ENCODE measurements at places on chromosomes 12 and 14.
A peak's percentile ranks its signal among the peaks of the same experiment; 100 is the strongest.

GRCh38 chr14:103555559-103556337 is 6.7 kb downstream of the BAG5 start:
- no peak for DNase-seq

- no peak for DNase-seq
These were observed 54.2 kb downstream of the FNTB start for GRCh38 chr14:65040666-65041433.

DNA sequence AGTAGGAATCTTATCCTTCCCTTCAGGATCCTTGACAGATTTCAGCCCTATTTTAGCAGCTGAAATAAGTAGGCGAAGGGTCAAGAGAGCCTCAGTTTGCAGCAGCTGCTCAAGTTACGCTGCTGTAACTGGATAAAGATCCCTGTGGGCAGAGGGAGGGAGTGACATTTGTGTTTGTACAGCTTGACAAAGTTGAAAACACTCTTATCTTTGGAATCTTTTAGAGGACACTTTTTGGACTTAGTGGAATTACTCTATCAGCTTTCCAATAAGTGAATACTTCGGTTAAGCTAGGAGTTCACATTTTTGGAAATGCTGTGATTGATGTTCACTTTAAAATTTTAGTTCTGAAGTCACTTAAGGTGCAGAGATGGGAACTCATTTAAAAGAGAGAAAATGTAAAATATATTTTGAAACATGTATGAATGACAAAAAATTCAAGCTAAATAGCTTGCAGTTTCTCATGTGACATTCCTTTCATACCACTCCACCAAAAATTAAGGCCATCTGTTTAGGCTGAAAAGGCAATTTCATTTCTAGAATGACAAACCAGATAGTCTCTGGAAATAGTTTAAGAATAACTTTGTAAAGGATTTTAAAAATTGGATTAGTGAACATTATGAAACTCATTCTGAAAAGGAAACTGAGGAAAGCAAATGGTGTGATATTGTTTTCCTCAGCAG is 55.2 kb downstream of the SLC38A4 start:
- DNase-seq: no peak

- no peak for DNase-seq
These were observed 15.5 kb downstream of the E2F7 start for GRCh38 chr12:77049767-77050353.

- DNase-seq: no peak
These were observed 17.1 kb downstream of the GSC start for GRCh38 chr14:94752591-94753436.

GRCh38 chr12:124685689-124686369 is 118.4 kb upstream of the NCOR2 start:
- no peak for DNase-seq

- no peak for DNase-seq
These were observed 35.5 kb downstream of the CRACR2A start for GRCh38 chr12:3717283-3717898.

DNA sequence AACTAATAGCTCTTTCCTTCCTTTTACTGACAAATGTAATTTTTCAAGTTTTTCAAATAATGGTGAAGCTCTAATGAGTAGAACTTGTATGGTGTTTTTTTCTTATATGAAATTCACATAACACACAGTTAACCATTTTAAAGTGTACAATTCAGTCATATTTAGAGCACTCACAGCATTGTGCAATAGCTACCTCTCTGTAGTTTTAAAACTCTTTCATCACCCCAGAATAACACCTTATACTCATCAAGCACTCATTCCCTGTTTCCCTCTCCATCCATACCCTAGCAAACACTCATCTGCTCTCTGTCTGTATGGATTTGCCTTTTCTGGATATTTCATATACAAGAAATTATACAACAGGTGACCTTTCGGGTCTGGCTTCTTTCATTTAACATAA is 207.9 kb upstream of the SLC38A2 start:
- DNase-seq: no peak

DNA sequence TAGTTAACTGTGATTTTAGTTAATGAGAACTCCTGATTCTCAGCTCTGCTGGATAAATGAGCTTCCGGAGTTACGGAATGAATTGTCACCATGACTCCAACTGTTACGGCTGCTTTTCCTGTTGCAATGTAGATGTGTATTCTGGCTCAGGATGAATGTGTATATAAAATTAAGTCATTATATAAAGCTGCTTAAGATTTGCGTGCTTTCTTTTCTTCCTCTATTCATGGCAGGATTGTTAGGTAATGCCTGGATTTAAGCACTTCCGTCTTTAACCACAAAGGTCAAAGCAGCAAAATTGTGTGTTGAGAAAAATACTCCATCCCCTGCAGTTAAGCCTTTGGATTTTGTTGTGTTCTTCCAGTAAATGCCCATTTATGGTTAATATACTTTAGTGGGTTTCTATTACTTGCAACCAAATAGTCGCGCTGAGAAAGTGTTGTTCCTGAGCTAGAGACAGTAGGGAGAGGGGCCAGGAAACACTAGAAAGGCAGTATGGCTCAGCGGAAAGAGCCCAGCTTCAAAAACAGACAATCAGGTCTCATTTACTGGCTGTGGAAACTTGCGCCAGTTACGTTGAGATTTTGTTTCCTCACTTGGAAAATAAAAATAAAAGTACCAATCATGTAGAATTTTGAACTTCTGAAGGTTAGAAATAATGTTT is 9.4 kb upstream of the CCDC175 start:
- DNase-seq: no peak

- no peak for DNase-seq
These were observed 11.2 kb downstream of the BCL2L14 start for GRCh38 chr12:12081836-12082497.

- no peak for DNase-seq
These were observed 28.7 kb upstream of the REP15 start for GRCh38 chr12:27667540-27667939.

- no peak for DNase-seq
These were observed 83.2 kb downstream of the HMGA2 start for GRCh38 chr12:65907513-65907912.

GRCh38 chr12:3744229-3744901 is 8.5 kb downstream of the CRACR2A start:
- no peak for DNase-seq

DNA sequence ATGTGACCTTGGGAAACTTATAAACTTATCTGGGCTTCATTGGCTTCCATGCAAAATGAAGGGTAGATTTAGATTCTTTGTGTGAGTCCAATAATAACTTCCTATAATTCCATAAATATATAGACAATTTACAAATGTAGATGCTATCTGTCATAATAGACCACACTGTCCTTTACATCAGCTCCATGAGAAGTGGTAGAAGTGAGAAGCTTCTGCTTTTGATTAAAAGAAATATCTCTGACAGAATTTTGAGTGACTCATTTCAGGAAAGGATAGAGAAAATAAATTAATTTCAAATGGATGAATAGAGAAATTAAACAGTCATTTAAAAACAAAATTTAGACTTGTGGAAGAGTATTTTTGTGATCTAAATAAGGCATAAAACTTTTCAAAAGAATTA is 329.7 kb upstream of the ATP2B1 start:
- no peak for DNase-seq

DNA sequence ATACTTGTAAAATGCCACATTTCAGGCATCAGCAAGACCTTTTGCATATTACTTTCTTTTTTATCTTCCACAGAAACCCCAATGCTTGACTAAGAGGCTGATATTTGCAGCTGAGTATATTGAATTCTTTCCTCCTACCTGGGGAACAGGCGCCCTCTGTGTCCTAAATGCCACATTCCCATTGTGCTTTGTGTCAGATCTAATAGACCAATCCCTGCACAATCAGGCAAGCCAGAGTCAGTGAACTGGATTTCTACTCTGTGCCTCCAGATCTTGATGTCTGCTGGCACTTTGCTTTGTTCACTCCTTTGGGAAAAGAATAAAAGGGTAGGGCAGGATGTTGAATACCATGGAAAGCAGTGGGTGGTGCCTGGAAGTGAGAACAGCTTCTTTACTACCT is 22.4 kb upstream of the TAS2R42 start:
- DNase-seq: no peak

DNA sequence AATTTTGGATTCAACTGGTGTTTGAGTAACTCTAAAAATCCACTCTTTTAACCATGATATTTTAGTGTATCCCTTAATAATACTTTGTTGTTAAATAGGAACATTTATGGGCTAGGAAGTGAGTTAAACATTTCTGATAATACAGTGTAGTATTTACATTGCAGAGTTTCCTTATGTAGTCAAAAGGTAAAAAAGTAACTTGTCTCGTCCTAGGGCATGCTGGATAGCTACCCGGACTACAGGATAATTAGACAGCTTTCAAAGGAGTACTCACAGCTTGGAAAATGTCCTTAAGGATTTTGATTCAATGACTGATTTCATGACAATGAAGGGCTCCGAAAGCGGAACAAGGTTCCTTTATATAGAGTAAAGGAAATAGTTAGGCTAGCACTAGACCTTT is 14.5 kb upstream of the KITLG start:
- no peak for DNase-seq

DNA sequence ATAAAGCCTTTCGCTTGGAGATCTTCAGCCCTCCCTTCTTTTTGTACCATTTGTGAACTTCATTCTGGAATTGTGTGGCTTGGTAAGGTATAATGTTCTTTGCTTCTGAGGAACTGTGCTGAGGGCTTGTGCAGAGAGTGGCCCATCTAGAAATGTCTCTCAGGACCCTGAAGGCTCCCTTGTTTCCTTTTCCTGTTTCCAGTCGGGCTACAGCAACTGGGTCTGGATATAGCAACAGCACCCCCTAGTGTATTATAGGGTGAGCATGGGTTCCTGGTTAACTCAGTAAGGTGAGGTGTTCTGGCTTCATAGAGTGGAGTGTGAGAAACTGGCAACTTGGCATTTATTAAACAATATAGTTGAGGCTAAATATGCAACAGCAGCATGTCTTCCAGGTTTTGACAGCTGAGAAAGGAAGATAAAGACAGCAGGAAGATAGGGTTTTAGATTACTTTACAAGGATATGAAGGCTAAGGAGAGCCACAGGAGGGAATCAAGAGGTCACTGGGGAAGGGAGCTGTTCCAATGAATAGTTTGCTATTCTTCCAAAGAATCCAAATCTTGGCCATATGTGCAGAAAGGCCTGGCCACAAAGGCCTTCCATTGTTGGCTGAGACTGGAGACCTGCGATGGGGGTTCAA is 49.1 kb upstream of the RNU6-8 start:
- DNase-seq: no peak

GRCh38 chr12:47910486-47910885 is 5.7 kb upstream of the VDR start:
- no peak for DNase-seq

DNA sequence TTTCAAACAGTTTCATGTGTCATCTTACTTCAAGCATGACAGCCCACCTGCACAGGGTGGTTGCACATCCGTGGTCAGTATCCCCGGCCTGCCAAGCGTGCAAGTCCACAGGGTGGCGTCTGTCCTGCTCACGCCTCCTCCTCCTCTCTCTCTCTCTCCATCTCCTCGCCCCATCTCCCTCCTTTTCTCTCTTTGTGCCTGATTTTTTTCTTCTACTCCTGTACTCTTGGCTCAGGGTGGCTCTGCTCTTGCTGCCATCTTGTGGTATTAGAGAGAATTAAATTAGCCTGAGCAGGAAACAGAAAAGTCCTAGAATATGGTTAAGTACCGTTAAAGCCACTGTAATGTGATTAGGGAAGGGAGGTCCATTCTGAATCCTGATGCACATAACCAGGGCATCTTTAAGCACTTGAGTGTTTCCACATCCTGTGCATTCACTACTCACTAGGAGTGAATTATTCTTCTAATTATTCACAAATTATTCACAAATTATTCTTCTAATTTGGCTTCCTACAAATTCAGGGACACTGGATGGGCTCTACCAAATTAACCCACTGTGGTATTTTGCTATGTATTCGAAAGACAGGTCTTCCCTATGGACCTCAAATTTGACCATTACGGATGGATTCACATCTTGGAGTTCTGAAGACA is 25.5 kb upstream of the DTX1 start:
- no peak for DNase-seq

GRCh38 chr14:77369285-77369684 is 7.6 kb downstream of the TMED8 start:
- DNase-seq: no peak

DNA sequence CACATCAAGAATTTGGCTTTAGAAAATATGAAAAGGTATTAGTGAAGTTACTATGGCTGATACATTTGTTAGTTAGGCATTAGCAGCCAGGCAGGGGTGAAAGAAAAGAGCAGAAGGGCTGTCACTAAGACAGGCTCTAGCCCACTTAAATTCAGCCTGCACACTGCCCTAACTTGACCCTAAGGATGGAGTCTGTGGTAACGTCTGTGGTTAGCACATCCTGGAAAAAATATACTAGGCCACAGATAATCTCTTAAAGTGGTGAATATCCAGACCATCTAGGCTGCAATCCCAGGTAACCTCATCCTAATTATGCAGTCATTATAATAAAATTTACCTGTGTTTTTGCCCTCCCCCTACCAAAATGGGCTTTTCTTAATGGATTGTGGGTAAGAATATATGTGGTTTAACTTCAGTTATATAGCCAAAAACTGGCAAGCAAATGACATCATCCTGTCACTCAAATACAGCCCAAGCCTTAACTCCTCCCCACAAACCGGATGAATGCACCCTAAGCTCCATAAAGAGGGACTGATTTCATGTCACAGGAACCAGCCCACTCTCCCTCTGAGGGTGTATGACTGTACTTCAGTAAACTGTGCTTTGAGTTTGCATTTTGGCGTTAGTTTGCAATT is 440.9 kb downstream of the LRFN5 start:
- no peak for DNase-seq

DNA sequence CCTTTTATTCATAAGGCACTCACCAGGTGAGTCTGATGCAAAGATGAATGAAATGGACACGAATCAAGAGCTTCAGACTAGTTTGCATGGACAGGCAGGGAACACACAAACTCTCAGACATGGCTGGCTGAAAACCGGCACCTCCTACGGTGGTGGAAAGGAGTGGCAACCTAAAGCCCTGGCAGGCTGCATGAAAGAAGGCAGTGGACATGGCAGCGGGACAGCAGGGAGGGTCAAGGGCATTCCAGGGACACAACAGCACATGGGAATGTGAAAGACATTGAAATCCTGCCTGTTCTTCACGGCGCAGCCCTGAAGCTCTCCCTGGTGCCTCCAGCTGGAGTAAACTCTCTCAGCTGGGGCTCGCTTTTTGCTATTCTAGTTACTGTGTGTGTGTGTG is 16.6 kb upstream of the LRTM2 start:
- no peak for DNase-seq

- DNase-seq: no peak
These were observed 1.1 kb downstream of the CCDC91 start for GRCh38 chr12:28191051-28192048.

GRCh38 chr12:71125949-71126348 is 31.9 kb downstream of the TSPAN8 start:
- DNase-seq: no peak

- DNase-seq: no peak
These were observed 19.6 kb downstream of the DLK1 start for GRCh38 chr14:100746326-100746725.

DNA sequence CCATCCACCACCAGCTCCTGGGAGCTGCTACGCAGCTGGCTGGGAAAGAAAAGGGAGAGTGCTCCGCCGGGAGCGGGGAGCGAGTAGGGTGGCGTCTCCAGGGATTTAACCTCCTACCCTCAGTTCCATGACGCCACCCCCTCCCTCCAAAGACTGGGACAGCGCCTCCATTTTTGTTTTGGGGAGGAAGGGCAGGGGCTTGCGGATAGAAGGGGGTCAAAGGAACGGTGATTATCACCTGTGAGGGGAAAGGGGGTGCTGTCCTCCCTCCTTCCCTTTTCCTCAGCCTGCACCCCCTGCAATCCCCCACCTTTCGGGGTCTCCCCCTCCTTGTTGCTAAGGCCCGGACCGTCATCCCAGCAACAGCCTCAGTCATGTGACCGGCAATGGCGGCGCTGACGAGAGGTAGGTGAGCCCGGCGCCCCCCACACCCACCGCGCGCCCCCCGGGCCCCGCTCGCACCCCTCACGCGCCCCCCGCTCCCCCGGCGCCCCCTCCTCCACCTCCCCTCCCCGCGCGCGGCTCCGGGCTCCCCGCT is at the start of gene DTX3:
TSS of gene DTX3 (plus strand) at position 371 of the 538 bp plus-strand sequence. CDS start 1,694 bp downstream, outside the sequence.
- peak; percentile 6 for DNase-seq

Measured in NK-92 treated with Interleukin-12 subunit alpha and Interleukin-12 subunit beta, amount 100 ng/mL, for 24 hours (cell line).